ENCODE measurements at places on chromosomes 2 and 18.

GRCh38 chr18:58676270-58676669 is 5.0 kb downstream of the MALT1 start:
- no peak overlapping the region for H3K4me3 ChIP-seq
- H3K36me3 ChIP-seq: peaks cover 9% of the 10 kb centered on the region
- no peak for DNase-seq

DNA sequence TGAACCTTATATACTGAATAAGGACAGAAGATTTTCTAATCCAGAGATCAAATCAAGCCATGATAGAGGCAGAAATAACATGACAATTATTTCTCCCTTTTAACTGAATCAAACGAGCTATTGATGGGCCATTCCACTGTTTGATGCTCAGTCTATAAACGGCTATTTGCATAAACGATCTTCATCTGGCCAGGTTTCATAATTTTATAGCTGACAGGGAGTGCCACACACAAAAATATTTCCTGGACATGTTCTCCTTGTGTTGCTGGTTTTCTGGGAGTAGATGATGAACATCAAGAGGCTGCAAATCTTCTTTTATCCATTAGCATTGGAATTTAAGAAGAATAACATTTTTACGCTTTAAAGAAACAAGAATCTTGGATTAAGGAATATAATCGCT is 63.1 kb downstream of the ACVR1C start:
- no peak for DNase-seq
- H3K4me1 ChIP-seq: no peaks in the 10 kb centered on the region
- no peak overlapping the region for H3K27ac ChIP-seq
- no peak overlapping the region for H3K4me3 ChIP-seq

GRCh38 chr2:167637741-167638140 is 609.7 kb downstream of the STK39 start:
- no peak for DNase-seq
- no peaks in the 10 kb centered on the region for H3K27me3 ChIP-seq
- H3K27ac ChIP-seq: no peak overlapping the region
- H3K4me1 ChIP-seq: no peaks in the 10 kb centered on the region
- H3K36me3 ChIP-seq: no peaks in the 10 kb centered on the region

DNA sequence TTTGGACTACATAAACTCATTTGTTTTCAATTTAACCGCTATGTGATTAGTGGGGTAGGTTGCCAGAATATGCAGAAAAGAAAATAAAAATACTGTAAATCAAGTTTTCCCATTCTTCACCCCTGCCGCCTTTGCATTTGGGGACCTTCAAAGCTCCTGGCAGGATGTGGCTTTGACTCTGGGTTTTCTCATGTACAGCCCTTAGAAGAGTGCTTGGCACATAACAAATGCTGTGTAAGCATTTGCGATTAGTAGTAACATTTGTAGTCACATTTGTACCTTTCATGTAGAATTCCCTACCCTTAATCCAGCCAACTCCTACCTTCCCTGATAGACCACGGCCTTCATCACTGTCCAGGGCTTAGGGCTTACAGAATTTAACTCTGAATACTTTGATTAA is 262.6 kb downstream of the MREG start:
- no peak overlapping the region for H3K27ac ChIP-seq
- H3K4me3 ChIP-seq: no peak overlapping the region
- no peaks in the 10 kb centered on the region for H3K27me3 ChIP-seq

DNA sequence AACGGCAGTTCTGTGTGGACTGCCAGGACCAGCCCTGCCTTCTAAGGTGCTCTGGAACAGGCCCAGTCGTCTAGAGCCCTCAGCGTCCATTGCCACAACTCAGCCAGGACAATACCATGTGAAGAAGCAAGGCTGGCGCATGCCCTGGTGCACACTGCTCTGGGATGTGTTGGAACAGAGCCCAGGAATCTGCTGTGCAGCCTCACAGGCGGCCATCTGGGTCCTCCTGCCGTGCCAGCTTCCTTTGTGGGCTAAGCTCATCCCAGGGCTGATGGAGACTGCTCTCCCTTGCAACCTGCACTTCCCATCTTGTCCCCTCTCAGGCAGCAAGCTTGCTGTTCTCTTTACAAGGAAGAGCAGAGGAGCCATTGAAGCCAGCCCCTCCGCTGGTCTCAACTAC is 246.4 kb upstream of the PXDN start:
- H3K4me3 ChIP-seq: no peak overlapping the region
- no peaks in the 10 kb centered on the region for H3K36me3 ChIP-seq
- peaks cover 6% of the 10 kb centered on the region for H3K27me3 ChIP-seq
- no peak overlapping the region for H3K27ac ChIP-seq
- DNase-seq: no peak

DNA sequence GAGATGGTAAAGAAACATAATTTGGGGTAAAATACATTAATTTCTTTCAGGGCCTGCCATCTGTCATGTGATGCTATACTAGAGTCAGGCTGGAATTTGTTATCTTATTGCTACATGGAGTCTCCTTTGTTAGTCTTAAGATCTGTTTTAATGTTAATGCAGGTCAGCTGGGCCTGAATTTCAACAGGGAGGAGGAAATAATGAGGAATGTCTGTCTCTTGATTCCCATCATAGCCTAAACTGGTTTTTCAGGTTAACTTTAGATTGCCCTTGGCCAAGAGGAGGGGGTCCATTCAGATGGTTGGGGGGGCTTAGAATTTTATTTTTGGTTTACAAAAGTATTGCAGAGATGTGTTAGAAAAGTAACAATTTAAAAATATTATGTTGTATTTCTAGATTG is 19.0 kb upstream of the FEZ2 start:
- no peaks in the 10 kb centered on the region for H3K4me1 ChIP-seq
- H3K27ac ChIP-seq: no peak overlapping the region
- DNase-seq: no peak
- no peaks in the 10 kb centered on the region for H3K36me3 ChIP-seq
- peaks cover 4% of the 10 kb centered on the region for H3K27me3 ChIP-seq

GRCh38 chr18:59388817-59389216 is 29.8 kb upstream of the LMAN1 start:
- no peaks in the 10 kb centered on the region for H3K27me3 ChIP-seq
- no peaks in the 10 kb centered on the region for H3K36me3 ChIP-seq
- DNase-seq: no peak
- H3K4me1 ChIP-seq: no peaks in the 10 kb centered on the region
- no peak overlapping the region for H3K4me3 ChIP-seq
- H3K27ac ChIP-seq: no peak overlapping the region

DNA sequence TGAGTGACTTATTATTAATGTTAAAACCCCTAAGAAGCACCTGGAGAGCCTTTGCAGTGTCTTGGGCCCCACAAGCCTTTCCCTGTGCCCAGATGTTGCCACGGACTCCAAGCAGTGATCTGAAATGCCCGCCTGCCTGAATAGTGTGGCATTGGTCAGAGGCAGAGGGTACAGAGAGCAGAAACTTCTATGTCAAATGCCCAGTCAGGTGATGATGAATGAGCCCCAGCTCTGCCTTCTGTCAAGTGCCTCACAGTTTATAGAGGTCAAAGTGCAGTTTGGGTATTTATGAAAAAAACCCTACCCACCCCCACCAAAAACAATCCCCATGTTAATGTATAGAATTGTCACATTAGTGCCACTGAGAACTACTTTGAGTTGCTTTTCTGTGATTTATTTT is 170.0 kb upstream of the SIX3 start:
- no peaks in the 10 kb centered on the region for H3K36me3 ChIP-seq
- no peaks in the 10 kb centered on the region for H3K27me3 ChIP-seq
- no peaks in the 10 kb centered on the region for H3K4me1 ChIP-seq

- DNase-seq: no peak
- no peak overlapping the region for H3K27ac ChIP-seq
- H3K27me3 ChIP-seq: no peaks in the 10 kb centered on the region
- no peak overlapping the region for H3K4me3 ChIP-seq
- H3K4me1 ChIP-seq: no peaks in the 10 kb centered on the region
Measured at GRCh38 chr18:28494151-28494550, 317.2 kb upstream of the CDH2 start.

DNA sequence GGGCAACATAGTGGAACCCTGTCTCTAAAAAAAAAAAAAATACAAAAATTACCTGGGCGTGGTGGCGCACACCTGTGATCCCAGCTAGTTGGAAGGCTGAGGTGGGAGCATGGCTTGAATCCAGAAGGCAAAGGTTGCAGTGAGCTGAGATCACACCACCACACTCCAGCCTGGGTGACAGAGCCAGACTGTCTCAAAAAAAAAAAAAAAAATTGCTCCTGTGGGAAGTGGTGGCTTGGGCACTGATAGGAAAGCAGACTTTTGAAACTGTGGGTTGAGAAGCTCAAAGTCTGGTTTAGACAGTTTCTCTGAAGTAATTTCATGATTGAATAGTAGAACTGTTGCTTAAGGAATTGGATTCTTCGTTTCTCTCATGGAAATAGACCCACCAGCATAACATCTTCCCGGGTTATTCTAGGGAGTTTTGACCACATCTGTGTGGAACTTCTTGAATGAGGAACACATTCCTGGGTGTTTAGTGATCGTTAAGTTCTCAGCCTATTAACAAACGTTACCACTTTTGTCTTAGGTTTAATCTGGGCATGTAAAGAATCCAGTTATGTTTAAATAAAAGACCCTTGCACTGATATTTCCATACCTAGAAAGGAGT is 33.5 kb downstream of the GRHL1 start:
- peaks cover 6% of the 10 kb centered on the region for H3K4me1 ChIP-seq
- no peaks in the 10 kb centered on the region for H3K27me3 ChIP-seq
- no peak overlapping the region for H3K4me3 ChIP-seq
- no peak overlapping the region for H3K27ac ChIP-seq

DNA sequence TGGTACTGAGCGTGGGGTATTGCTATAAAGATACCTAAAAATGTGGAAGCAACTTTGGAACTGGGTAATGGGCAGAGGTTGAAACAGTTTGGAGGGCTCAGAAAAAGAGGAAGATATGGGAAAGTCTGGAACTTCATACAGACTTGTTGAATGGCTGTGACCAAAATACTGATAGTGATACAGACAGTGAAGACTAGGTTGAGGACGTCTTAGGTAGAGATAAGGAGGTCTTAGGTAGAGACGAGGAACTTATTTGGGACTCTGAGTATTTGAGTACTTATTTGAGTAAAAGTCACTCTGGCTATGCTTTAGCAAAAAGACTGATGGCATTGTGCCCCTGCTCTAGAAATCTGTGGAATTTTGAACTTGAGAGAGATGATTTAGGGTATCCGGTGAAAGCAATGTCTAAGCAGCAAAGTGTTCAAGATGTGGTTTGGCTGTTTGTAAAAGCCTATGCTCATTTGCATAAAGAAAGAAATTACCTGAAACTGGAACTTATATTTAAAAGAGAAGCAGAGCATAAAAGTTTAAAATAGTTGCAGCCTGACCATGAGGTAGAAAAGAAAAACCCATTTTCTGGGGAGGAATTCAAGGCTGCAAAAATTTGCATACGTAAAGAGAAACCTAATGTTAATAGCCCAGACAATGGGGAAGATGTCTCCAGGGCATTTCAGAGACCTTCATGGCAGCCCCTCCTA is 219.6 kb downstream of the PDE1A start:
- no peaks in the 10 kb centered on the region for H3K36me3 ChIP-seq
- H3K27ac ChIP-seq: no peak overlapping the region
- H3K4me3 ChIP-seq: no peak overlapping the region
- no peaks in the 10 kb centered on the region for H3K27me3 ChIP-seq

DNA sequence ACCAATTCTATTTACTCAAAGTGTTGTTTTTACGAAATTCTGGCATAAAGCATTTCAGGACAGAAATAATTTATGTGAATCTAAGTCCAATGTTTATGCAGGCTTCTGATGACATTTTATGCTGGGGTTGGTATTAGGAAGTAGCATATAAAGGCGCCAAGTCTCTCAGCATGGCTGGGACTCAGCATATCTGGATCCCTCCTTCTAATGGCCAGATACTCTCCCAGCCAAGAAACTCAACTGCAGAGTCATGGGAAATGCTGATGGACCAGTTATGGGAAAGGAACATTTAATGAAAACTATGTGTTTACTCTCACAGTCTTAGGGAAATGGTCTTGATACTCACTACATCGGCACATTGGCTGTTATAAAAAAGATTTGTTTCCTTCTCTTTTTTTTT is 392.2 kb downstream of the ARHGAP15 start:
- H3K27me3 ChIP-seq: no peaks in the 10 kb centered on the region
- no peak overlapping the region for H3K27ac ChIP-seq
- peaks cover 68% of the 10 kb centered on the region for H3K36me3 ChIP-seq
- H3K4me1 ChIP-seq: peaks cover 8% of the 10 kb centered on the region
- DNase-seq: no peak

- no peak overlapping the region for H3K4me3 ChIP-seq
- no peaks in the 10 kb centered on the region for H3K27me3 ChIP-seq
- H3K4me1 ChIP-seq: no peaks in the 10 kb centered on the region
- no peaks in the 10 kb centered on the region for H3K36me3 ChIP-seq
- no peak overlapping the region for H3K27ac ChIP-seq
- no peak for DNase-seq
Measured at GRCh38 chr2:212727751-212728150, 189.1 kb upstream of the ERBB4 start.

GRCh38 chr2:29224693-29225551 is 109.7 kb downstream of the CLIP4 start:
- H3K4me1 ChIP-seq: no peaks in the 10 kb centered on the region
- H3K36me3 ChIP-seq: no peaks in the 10 kb centered on the region
- DNase-seq: no peak
- no peak overlapping the region for H3K27ac ChIP-seq
- peaks cover 2% of the 10 kb centered on the region for H3K27me3 ChIP-seq
- H3K4me3 ChIP-seq: no peak overlapping the region

DNA sequence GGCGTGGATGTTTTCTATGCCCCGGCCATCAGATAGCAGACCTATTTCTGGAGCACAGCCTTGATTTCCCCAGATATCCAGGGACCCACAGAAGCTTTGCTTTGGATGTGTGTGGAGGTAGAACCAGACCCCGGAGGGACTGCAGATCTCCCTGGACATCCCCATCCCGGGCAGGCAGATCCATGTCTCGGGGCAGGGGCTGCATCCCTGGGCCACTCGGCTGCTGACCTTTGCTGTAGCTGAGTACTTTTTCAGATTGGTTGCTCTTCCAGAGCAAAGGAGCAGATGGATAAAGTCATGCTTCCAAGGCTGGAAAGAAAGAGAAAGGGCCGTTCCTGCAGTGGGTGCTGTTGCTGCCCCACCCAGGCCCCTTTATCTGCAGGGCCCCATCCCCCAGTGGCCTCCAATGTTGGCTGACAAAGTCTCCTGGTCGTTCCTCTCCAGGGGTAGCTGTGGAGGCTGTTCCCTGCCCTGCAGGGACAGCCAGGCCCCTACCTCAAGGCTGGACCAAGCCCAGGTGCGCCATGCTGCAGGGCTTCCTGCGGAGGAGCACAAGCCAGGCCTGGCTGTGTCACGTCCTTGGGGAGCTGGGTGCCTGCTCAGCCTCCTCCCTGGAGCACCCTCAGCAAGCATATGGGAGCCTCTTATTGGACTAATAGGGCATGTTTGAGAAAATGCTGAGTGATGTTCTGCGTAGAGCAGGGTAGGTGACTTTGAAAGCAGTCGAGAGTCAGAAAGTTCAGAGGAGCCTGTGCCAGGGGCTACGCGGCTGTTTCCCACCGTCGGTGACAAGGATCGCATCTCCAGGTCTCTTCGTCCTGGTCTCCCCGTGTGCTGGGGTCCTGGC is 68.4 kb downstream of the TPO start:
- no peaks in the 10 kb centered on the region for H3K27me3 ChIP-seq
- no peak overlapping the region for H3K4me3 ChIP-seq
- no peak for DNase-seq
- no peak overlapping the region for H3K27ac ChIP-seq
- H3K36me3 ChIP-seq: no peaks in the 10 kb centered on the region

Measured in CD4-positive, alpha-beta T cell (primary cell).